NCI-H774 (cell line): ENCODE measurements at places on chromosomes 12 and 14.

DNA sequence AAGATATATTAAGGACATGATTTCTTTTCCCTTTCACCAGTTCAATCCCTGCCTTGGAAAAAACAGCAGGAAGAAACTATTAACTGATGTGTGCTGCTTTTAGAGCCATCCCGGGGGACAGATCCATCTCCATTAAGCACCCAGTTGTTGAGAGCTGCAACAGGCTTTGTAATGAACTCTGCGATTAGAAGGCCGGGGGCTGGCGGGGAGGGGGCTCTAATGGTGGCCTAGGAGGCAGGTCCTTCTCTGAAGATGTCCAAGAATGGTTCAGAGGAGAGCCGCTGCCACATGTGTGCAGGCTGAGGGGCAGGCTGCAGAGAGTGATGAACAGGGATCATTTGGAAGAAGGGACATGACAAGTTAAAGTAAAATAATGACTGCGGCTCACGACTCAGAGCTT is 67.8 kb downstream of the GALNT8 start:
- DNase-seq, result no peak

GRCh38 chr14:92487513-92488133 is 26.0 kb upstream of the RIN3 start:
- DNase-seq, result no peak

GRCh38 chr12:96295532-96296160 is 101.5 kb downstream of the ELK3 start:
- no peak for DNase-seq

GRCh38 chr12:101875162-101875561 is 2.2 kb upstream of the DRAM1 start:
- DNase-seq, result no peak

DNA sequence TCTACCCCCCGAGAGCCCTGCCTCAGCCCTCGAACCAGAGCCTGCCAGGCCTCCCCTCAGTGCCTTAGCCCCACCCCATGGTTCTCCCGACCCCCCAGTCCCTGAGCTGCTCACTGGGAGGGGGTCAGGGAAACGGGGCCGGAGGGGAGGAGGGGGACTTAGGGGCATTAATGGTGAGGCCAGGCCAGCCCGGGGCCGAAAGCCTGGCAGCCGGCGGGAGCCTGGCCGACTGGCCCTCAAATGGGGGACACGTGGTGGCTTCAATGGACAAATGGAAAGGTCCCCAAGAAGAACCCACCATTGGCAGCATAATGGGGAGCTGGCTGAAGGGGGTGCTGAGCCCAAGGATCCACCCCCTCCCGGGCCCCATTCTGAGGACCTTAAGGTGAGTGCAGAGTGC is 5.6 kb downstream of the MBD6 start:
- DNase-seq, result no peak
